ENCODE measurements at places on chromosomes 5 and 9.
A peak's percentile ranks its signal among the peaks of the same experiment; 100 is the strongest.

DNA sequence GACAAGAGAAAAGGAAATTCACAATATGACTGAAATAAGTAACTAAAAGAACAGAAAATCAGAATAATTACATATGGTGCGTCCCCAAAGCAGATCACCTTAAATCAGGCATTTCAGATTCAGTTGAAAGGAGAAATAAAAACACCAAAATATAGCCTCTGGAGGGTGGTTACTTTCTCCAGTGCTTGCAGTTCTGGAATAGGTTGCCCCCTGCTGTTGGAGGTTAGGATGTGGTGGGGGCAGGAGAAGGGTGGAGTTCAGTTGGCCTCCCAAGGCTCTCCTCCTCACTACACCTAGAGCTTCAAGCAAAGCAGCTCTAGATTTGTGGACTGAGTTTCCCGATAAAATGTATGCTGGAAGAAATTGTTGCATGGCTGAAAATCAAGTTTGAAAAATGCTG lies 338.2 kb upstream of the TLE4 start:
- peak; percentile 29 for DNase-seq

DNA sequence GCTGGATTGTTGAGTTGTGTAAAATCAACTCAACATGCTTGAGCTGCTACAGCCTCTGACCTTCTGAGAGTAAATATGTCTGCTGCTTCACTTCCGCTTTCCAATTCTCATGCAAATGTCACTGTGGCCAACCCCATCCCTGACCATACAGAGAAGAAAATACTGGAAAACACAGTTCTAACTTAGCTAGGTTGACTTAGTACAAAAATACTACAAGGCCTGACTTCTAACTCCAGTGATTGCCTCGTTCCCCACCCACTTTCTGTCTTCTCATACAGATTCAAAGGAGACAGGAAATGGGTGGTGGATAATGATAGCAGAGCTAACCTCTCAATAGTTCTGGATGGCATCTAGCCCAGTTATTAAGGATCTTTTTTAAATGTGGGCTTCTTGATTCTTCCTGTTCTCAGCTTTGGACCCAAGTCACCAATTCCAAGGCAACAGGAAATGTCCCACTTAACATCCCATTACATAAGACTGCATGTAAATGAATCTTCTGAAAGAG lies 226.6 kb upstream of the SLC24A2 start:
- peak; percentile 53 for DNase-seq

DNA sequence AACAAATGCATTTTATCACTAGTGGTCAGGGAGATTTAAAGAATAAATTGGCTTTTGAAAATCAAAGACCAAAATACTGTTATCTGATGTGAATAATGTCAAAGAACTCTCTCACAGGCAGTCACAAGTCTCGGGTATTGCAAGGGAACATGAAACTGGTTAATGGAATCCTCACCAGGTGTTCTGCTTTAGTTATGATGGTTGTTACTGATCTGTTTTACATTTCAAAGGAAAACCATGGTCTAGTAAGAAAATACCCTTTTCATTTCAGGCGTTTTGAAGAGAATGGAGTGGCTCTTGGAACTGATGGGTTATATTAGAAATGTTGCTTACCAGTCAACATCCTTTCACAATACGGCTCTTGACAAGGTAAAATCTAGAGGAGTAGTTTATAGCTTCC lies 43.4 kb downstream of the HACD4 start:
- DNase-seq: no peak

GRCh38 chr5:35988529-35988928 lies 2.7 kb downstream of the UGT3A1 start:
- no peak for DNase-seq

- DNase-seq: no peak
These were observed 29.0 kb upstream of the PAPPA start for GRCh38 chr9:116124472-116125040.

GRCh38 chr5:54222336-54222735 lies 88.0 kb downstream of the ARL15 start:
- DNase-seq: no peak

GRCh38 chr5:33438996-33439395 lies 1.8 kb upstream of the TARS1 start:
- no peak for DNase-seq

DNA sequence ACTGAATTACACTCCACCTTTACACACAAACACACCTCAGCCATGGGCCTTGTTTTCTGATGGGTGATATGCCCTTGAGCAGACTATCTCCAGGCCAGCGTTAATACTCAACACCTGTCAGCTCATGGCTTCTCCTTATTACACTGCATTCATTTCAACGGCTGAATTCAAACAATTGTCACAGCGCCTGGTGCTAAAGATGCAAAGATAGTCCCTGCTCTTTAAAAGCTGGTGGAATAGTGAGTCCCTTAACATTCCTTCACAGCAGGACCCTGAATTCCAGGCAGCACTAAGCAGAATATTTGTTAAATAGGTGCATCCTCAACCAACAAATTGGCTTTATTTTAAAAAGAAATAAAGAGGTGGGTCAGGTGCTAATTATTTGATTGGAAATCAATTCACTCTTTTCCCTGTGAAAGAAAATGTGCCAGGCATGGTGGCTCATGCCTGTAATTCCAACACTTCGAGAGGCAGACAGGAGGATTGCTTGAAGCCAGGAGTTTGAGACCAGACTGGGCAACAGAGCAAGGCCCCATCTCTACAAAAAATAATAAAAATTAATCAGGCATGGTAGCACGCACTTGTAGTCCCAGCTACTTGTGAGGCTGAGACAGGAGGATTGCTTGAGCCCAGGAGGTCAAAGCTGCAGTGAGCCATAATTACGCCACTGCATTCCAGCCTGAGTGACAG lies 155.7 kb upstream of the EFNA5 start:
- no peak for DNase-seq

DNA sequence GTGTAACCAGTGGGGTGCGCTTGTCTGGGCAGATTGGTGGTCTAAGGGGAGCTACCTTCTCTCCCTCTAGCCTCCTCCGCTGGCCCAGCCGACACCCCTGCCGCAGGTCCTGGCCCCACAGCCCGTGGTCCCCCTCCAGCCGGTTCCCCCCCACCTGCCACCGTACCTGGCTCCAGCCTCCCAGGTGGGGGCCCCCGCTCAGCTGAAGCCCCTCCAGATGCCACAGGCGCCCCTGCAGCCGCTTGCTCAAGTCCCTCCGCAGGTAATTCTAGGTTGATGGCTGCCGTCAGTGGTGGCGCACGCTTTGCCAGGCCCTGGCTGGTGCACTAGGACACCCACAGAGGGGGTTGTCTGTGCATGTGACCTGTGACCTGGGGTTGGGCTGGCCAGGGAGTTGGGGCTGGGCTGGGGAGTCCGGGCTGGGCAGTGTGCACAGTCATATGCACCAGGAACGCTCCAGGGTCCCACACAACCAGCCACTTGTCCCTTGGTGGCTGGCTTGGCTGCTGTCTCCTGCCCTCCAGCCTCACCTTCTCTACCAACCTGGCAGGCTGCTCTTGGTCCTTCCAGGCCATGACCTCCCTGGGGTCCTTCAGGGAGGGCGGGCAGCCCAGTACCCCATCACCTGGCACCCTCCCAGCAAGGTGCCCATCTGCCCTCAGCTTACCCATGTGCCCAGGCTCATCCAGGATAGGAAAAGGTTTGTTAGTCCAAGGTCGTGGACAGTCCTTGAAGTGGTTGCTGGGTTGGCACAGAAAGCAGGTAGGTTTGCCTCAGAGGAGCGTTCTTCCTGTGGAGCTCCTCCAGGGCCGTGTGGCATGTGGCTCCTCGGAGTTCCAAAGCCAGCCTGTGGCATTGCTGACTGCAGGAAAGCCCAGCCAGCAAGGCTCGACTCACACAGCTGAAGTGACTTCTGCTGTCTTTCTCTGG lies 73.2 kb downstream of the WNK2 start:
- no peak for DNase-seq

DNA sequence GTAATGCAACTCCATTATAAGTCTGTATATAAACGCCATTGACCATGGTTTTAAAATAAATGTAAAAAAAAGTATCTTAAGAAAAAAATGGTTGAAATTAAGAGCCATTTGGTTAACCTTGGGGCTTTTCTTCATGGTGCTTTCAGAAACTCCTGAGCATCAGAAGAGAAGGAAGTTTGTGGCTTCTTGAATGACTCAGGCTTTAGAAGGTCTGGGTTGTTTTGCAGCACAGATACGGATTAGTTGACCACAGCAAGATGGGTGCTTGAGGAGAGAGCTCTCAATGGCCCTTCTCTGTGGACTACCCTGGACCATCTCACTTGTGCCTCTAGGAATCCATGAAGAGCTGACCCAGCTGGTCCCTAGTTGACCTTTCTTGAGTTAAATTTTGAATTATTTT lies 189.5 kb downstream of the TMEM38B start:
- peak; percentile 64 for DNase-seq

- no peak for DNase-seq
These were observed 294.1 kb downstream of the FANCC start for GRCh38 chr9:95023217-95024003.

DNA sequence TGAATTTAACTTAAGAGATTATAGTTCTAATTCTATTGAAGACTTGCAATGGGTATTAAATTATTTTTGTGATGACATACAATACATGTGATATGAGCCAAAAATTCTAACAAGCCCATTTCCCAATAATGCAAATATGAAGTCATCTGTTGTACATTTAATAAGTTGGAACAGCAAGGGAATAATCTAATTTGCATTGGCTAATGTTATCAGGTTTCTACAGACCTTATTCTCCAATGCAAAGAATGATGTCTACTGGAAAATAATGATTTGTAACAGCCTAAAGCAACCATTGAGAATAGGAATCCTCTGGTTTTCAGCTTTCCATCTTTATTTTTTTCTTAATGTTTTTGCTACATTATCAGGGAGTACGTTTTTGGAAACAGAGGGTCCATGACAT lies 89.1 kb upstream of the MINAR2 start:
- DNase-seq: no peak

DNA sequence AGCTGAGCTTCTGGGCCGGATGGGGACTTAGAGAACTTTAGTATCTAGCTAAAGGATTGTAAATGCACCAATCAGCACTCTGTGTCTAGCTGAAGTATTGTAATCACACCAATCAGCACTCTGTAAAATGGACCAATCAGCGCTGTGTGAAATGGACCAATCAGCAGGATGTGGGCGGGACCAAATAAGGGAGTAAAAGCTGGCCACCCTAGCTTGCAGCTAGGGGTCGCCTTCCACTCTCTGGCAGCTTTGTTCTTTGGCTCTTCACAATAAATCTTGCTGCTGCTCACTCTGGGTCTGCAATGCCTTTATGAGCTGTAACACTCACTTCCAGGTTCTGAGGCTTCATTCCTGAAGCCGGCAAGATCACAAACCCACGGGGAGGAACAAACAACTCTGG lies 354.0 kb downstream of the PRR16 start:
- no peak for DNase-seq

DNA sequence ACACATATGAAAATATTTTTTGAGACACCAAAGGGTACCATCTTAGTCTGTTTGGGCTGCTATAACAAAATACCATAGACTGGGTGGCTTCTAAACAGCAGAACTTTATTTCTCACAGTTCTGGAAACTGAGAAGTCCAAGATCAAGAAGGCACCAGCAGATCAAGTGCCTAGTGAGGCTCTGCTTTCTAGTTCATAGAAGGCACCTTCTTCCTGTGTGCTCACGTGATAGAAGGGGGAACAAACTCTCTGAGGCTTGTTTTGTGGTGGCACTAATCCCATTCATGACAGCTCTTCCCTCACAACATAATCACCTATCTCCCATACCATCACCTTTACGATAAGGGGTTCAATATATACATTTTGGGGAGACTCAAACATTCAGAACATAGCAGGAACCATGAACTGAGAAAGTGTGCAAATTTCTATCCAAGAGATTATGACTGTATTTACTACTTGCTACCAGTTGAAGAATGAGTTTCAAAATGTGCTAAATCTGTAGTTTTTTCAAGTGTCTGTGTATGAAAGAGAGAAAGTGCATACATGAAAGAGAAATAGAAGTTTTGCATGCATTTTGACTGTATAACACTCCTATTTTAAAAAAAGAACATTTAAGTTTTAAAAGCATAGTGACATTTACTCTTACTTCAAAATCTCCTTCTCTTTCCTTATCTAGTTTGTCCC lies 207.3 kb downstream of the PARP8 start:
- DNase-seq: no peak

GRCh38 chr5:178576591-178577351 lies 13.4 kb downstream of the COL23A1 start:
- no peak for DNase-seq

GRCh38 chr9:115401756-115402327 lies 283.9 kb upstream of the TNC start:
- no peak for DNase-seq

- peak; percentile 83 for DNase-seq
These were observed 92.2 kb downstream of the DOCK8 start for GRCh38 chr9:306907-307306.

DNA sequence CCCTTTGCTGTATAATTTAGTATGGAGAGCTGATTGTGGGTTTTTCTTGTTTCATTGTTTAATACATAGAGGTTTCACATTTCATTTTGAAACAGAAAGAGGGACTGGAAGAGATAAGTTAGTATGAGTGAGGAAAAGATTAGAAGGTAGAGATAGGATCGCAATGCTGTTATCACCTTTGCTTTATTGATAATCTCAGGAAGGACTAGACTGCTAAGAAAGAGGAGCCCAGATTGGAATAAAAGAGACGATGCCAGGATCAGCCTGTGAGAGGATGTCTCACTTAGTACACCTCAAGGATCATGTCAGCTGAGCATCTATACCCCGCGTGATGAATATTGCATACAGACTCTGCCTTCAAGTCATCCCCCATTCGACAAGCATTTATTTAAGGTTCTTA lies 178.0 kb upstream of the DMAC1 start:
- no peak for DNase-seq

DNA sequence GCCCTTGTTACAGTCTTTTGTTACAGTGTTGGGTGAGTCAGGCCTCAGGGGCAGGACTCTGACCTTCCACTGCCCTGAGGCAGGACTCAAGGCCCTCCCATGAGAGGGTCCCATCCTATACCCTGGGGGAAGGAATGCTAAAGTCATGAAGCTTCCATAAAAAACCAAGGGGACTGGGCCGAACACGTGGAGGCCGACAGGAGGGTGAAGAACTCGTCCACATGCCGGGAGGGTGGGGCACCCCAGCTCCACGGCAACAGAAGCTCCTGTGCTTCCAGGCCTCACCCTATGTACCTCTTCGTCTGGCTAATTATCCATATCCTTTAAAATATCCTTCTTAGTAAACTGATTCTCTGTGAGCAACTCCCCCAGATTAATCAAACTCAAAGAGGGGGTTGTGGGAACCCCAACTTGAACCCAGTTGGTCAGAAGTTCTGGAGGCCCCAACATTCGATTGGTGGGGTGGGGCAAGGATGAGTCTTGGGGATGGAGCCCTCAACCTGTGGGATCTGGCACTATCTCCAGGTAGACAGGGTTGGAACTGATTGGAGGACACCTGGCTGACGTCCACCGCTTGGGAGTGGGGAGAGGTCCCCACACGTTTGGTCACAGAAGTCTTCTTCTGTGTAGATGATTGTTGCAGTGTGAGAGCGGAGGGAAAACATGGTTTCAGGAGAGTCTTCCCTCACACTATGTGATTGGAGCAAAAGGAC lies 19.1 kb downstream of the MGAT1 start:
- no peak for DNase-seq

GRCh38 chr5:114419067-114419388 lies 57.2 kb downstream of the KCNN2 start:
- DNase-seq: no peak

- no peak for DNase-seq
These were observed 86.0 kb downstream of the PRDM6 start for GRCh38 chr5:123174916-123175481.

All from hematopoietic multipotent progenitor cell treated with erythropoietin and hydrocortisone succinate and interleukin-3 and kit ligand, for 6 days (in vitro differentiated cells).